ENCODE measurements at places on chromosomes 4 and X.

DNA sequence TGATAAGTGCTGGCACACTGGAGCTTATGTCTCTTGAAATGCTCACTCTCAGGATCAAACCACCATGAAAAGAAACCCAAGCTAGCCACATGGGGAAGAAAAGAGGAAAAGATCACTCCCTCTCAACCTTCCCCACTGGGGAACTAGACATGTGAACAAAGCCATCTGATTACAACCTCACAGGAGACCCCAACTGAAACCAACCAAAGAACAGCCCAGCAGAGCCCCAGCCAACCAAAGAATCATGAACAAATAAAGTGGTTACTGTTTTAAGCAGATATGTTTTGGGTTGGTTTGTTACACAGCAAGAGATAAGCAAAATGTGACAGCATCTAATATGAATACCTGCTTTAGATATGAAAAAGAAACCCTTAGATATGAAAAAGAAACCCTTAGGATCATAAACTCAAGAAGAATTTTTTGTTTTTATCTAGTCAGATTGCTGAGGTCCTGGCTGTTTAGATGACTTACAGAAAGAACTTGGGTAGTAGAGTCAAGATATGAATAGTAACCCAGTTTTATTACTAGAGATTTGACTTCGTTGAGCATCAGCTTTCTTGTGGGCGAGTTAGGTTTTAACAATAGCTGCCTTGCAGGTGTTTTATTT lies 23.7 kb upstream of the TLR7 start:
- DNase-seq, result no peak

DNA sequence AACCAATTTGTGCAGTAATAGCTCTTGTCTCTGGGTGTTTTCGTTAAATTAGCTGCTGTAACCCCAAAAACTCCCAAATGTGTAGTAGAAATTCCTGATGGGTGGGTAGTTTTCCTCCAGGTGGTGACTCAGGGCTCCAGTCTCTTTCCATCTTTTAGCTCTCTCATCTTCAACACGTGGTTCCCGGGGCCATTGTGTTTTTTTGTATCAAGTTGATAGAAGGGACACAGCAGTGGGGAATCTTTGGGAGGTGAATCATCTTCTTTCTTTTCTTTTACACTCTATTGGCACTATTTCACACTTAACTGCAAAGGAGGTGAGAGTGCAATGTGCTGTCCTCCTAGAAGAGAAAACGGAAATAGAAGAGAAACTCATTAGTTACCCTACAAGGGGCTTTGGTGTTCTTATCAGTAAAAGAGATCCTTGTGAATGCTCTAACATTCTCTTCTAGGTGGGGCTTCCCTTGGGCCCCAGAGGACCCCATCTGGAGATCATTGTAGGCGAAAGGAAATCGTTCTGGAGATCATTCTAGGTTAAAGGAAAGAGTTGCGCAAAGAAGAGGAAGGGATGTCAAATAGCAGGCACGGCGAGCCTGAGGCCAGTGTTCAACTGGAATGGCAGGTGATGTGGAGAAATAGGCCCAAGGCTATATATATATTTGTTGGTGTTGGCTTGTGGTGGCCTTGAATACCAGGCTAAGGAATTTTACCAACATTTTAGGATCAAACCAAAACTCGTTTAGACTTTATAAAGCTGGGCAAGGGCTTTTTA lies 68.2 kb upstream of the ACSL1 start:
- no peak for DNase-seq

DNA sequence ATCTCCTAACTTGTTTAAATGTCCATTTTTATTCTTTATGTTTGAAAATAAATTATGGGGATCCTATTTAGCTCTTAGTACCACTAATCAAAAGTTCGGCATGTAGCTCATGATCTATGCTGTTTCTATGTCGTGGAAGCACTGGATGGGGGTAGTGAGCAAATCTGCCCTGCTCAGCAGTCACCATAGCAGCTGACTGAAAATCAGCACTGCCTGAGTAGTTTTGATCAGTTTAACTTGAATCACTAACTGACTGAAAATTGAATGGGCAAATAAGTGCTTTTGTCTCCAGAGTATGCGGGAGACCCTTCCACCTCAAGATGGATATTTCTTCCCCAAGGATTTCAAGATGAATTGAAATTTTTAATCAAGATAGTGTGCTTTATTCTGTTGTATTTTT lies 27.6 kb downstream of the NUDT6 start:
- no peak for DNase-seq

- DNase-seq, result no peak
Observed at GRCh38 chrX:16931371-16931770, 15.1 kb upstream of the REPS2 start.

GRCh38 chr4:165426823-165427222 lies 48.0 kb downstream of the CPE start:
- DNase-seq, result no peak

DNA sequence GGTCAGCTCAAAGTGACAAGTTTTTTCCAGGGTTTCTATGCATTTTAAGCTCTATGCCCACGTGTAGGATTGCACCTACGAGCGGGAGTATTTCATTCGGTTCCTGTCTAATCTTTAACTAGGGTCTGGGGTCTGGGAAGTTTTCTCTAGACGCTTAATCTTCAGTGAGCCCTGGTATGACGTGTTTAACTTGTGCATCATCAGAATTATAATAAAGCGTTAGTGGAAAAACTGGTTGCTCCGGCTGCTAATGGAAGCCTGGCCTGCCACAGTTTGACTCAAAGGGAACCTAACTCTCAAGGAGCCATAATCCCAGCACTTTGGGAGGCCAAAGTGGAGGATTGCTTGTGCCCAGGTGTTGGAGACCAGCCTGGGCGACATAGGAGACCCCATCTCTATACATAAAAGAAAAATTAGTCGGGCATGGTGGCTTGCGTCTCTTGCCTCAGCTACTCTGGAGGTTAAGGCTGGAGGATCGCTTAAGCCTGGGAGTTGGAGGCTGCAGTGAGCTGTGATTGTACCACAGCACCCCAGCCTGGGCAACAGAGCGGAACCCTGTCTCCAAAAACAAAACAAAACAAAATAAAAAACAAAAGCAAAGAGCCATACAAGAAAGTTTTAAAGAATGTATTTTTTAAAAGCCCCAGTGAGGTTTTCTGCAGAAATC lies 30.2 kb downstream of the ARSD start:
- no peak for DNase-seq

GRCh38 chrX:11420851-11421250 lies 127.6 kb downstream of the AMELX start:
- no peak for DNase-seq

- DNase-seq, result no peak
Observed at GRCh38 chr4:148857239-148857972, 415.2 kb upstream of the NR3C2 start.

GRCh38 chrX:40684092-40684491 lies 36.7 kb upstream of the CXorf38 start:
- DNase-seq, result no peak

DNA sequence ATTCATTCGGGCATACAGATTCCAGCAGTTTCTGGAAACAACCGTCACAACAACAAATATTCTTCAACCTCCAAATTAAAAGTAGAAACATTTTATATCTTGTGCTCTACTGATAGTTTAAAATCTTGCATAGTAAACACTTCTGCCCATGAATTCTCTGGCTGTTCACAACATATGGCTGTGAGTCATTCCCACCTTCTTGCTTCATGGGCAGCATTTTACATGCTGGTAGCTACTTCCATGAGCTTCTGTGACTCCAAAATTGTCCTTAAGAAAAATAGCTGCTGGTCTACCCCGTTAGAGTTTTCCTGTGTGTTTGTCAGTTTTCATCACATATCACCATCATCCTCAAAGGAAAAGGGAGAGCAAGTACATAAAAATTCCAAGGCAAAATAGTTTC lies 22.7 kb downstream of the PNPLA4 start:
- no peak for DNase-seq

GRCh38 chr4:111639120-111639690 lies 506.0 kb upstream of the FAM241A start:
- DNase-seq, result no peak

DNA sequence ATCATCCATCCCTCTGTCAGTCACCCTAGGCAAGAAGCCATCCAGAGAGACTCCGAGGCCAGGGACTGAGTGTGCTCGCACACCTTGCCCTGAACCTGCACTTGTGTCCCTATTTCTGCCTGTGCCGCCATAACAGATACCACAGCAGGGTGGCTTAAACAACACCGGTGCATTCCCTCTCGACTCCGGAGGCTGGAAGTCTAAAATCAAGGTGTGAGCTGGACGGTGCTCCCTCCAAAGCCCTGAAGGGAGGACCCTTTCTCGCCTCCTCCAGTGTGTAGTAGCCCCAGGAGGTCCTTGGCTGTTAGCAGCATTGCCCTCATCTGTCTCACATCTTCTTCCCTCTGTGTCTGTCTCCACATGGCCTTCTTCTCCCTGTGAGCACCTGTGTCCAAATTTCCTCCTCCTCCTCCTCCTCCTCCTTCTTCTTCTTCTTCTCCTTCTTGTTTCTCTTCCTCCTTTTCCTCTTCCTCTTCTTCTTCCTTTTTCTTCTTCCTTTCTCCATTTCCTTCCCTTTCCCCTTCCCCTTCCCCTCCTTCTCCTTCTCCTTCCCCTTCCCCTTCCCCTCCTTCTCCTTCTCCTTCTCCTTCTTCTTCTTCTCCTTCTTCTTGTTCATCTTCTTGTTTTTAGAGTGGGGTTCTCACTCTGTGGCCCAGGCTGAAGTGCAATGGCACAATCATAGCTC lies 98.1 kb upstream of the ENPP6 start:
- DNase-seq, result no peak

DNA sequence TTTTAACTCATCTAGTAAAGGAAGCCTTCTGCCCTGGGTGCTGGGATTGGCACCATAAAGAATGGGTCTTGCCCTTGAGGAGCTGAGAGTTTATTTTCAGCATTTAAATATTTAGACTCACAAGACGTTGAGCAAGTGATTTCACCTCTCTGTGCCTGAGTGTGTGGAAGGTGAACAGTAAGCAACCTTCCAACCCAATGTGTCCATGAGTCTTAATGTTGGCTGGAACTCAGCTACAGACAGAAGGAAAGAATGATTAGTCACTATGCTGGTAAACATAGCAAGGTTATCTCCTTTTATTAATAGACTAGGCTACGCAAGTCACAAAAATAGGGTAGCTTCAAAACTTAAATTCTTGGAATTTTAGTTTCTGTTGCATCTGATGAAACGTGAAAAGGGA lies 277.4 kb upstream of the GATB start:
- no peak for DNase-seq

GRCh38 chrX:10327651-10328050 lies 170.9 kb downstream of the CLCN4 start:
- DNase-seq, result no peak

GRCh38 chr4:101042847-101043246 lies 304.5 kb downstream of the PPP3CA start:
- no peak for DNase-seq

- DNase-seq, result no peak
Observed at GRCh38 chrX:11967986-11968869, 170.0 kb upstream of the FRMPD4 start.

- DNase-seq, result no peak
Observed at GRCh38 chrX:134158821-134159512, 78.0 kb upstream of the CCDC160 start.

DNA sequence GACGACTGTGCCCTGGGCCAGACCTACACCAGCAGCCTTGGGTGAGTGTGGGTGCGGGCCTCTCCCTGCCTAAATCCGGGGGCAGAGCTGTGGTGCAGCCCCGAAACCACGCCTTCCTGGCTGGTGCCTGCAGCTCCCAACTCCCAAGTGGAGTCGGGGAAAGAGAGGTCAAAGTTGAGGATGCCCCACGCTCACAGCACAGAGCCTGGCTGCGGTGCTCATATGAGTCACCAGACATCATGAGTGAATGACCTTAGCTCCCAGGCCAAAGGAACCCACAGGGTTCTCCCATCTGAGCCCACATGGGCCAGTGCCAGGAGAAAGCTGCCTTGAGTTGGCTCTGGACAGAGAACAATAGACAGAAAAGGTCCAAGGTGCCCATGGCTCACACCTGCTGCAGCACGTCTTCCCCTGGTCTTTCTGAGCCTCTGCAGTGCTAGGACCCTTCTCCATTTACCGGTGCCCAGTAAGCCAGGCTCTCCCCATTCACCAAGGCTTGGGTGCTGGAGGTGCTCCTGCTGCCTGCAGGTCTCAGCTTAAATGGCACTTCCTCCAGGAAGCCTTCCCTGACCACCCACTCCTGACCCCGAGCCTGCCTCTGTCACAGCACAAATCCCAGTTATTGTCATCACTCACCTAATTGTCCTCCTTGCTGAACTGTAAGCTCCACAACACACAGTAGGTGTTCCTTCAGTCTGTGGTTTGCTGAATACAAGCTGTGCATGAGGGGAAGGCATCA lies 224.2 kb downstream of the AFAP1 start:
- no peak for DNase-seq

DNA sequence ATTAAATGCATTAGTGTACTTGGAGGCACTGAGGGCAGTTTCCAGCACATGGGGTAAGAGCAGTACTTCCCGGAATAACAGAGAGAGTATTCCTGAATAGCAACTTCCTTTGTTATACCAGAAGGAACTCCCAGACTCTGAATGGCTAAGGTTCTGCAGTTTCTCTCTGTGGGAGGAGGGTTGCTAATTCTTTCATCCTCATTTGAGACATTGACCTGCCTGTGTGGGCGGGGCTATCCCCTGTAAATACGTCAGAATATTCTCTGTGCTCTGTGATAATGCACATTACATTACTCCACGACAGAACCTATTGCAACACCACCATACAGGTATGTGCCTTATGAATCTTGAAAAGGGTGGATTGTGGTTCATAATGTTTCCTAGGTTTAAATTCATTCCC lies 52.7 kb downstream of the SPINK2 start:
- DNase-seq, result no peak

DNA sequence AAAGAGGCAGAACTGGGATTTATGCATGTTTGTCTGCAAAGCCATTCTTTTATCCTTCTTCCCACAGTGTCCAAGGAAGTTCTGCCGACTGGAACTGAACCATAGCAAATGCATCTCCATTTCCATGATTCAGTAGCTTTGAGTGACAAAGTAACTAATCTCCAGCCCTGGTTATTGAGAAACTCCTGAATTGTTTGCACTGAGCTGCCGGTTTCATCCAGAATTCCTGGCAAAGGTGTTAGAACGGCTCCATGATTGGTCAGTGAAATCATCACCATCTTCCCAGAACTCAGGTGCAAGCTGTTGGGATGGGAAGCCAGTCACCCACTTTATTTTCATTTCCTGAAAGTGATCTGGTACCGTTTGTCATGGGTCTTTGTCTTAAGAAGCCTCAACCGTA lies 47.0 kb upstream of the SLC34A2 start:
- no peak for DNase-seq

- no peak for DNase-seq
Observed at GRCh38 chr4:136103616-136104015, 1428.7 kb downstream of the PCDH18 start.

DNA sequence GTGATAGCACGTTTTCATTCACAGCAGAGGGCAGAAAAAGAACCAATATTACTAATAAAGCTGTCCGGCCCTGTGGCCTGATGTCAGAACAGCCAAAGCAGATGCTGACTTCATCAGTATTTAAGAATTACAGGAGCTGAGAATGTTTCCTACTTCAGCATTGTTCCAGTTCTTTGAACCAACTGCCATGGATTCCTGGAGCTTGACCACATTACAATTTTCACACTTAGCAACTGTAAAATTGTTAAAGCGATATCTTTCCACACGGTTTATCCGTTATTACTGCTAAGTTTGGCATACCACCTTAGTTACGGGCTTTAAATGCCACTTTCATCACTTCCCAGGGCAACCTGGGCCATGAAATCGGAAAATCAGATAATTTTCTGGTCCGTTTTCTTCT lies 118.2 kb downstream of the EPHA5 start:
- no peak for DNase-seq

Measured in mesothelial cell of epicardium (in vitro differentiated cells).